Coronary artery (tissue), 2 donors: ENCODE measurements at places on chromosomes 1 and 21.

GRCh38 chr1:107653765-107654164 is 311.2 kb downstream of the VAV3 start:
- DNase-seq, result no peak

GRCh38 chr1:168146160-168146539 is 9.4 kb upstream of the GPR161 start:
- no peak for DNase-seq

DNA sequence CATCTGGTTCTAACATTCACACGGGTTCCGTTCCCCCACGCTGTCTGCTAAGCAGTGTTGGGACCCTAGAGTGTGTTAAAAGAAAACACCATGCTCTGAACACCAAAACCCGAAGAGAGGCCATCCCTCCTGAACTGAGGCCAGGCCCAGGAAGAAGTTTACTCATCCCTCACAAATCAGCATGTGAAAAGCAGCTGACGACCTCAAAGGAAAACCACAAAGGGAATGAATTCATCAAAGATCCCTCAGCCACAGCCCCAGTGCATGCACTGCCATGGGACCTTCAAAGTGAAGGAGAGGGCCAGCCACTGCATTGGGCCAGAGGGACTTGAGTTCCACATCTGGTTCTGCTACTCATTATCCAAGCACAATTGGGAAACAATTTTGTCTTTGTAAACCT is 7.0 kb upstream of the PSEN2 start:
- DNase-seq, result no peak

- no peak for DNase-seq
Observed at GRCh38 chr1:52436817-52437216, 32.4 kb downstream of the PRPF38A start.

GRCh38 chr21:16956824-16957223 is 556.0 kb upstream of the CXADR start:
- no peak for DNase-seq

- no peak for DNase-seq
Observed at GRCh38 chr1:9269721-9270120, 23.0 kb upstream of the SPSB1 start.

DNA sequence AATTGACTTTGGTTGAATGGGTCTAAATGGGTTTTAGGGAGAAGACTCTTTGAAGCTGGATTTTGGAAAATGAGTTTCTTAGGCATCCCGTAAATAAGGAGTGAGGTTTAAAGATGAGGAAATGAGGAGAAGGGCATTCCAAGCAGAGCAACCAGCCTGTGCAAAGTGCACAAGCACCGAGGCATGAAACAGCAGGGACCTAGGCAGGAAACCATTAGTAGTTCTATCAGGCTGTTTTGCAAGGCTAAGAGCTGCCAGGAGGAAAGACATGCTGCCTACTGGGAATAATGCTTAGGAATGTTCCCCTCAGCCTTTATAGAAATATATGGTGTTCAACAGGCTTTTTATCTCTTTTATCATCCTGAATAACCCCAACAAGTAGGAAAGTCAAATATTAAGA is 153.1 kb upstream of the FGGY start:
- no peak for DNase-seq

GRCh38 chr1:30889511-30889910 is 19.0 kb downstream of the SDC3 start:
- DNase-seq, result no peak

- no peak for DNase-seq
Observed at GRCh38 chr1:30930631-30931173, 22.1 kb upstream of the SDC3 start.

DNA sequence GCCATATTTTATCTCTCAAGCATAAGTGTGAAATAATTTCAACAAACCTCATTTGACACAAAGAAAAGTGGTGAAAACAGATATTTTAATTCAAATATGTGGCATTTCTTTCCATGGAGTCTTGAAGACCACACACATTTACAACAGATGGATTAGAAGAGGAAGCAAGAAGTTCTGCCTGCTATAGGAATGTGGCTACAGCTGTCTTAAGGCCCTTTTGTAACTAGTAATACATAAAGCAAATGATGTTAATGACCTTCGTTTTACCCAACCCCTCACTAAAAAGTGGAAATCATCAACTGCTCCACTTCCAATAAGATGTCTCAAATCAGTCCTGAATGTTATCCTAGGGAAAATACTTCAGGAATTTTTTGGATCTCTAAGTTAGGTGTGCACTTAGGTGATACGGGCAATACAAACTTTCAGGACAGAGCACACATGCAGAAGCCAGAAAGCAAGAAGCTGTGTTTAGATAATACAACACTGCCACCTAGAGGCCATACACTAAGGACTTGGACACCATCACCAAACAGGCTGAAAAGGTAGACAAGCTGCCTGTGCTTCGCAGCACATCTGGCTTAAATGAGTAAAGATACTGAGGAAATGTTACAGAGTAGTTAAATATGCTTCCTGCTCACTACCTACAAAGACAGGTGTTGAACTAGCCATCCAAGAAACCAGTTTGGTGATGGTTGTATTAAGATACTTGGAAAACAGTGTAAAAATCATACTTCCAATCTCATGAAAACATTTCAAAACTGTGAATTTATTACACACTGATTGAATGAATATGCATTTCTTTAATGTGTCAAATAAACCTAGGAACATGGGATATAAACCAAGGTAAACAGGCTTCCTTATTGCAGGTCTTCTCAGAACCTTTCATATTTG is 24.4 kb downstream of the RRAGC start:
- no peak for DNase-seq

- DNase-seq, result no peak
Observed at GRCh38 chr1:19812875-19813642, 2.0 kb downstream of the RNF186 start.

GRCh38 chr1:54070171-54070837 is 16.9 kb downstream of the TCEANC2 start:
- DNase-seq, result no peak

DNA sequence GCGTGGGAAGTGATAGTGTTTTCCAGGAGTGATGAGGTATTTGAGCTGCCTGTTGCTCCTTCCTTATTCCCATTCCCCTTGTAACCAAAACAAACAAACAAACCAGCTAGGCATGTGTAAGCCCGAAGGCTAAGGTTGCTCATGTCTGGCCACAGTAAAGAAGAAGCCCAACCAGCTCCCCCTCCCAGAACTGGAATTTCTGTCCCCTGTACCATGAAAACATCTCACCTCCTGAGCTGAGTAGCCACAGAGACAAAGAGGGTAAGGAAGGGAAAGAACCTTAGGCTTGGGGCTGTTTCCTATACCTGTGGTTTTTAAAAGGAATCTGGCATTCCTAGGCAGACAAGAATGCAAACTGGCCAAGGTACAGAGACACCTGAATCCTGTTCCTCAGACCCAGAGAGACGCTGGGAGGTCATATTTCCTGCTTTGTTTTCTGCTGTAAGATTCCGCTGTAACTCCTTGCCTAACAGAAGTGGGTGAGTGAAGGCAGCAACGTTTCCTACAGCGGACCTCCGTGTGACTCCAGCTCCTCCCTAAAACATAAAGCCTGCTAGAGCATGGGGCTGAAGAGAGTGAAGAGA is 41.7 kb upstream of the RAB4A start:
- DNase-seq, result no peak

DNA sequence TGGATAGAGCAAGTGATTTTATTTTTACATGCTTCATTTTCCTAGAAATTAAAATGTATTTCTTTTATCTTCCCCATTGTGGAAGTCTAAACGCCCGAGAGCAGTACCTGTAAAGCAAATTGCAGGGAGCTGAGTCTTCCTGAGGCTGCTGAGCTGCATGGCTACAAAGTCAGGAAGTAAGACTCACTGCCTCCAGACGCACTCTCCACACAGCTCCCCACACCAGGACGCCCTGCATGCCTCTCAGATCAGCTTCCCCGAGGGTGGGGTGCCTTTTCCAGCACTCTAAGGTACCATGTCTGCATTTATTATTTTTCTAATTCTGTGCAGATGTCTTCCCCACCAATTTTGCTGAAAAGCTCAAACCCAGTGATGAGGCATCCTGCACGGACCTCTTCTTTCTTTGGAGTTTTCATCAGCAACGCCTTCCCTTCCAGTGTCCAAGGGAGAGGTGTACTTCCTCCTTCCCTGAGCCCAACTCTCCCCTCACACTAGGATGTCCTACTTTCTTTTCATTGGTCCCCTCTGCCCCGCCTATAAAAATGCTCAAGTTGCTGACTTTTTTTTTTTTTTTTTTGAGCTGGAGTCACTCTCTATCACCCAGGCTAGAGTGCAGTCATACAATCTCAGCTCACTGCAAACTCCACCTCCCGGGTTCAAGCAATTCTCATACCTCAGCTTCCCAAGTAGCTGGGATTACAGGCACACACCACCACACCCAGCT is 114.7 kb downstream of the PCNX2 start:
- DNase-seq, result no peak

DNA sequence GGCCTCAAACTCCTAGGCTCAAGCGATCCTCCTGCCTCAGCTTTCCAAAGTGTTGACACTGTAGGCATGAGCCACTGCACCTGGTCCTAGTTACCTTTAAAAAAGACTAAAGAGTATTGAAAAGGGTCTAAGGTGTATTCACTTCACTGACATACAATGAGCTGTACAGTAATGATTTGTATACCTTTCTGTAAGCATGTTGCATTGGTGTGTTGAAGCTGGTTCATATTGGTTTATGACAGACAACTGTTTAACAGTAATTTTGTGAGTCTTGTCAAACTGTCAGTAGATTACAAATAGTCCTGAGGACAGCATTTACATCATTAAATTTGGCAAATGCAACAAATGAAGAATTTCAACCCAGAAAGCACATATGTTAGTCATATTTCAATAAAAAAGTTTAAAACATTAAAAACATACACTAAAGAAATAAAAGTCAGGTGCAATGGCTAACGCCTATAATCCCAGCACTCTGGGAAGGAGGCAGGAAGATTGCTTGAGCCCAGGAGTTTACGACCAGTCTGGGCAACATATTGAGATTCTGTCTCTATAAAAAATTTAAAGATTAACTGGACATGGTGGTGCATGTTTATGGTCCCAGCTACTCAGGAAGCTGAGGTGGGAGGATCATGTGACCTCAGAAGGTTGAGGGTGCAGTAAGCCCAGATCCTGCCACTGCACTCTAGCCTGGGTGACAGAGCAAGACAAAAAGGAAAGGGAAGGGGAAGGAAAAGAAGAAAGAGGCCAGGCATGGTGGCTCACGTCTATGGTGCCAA is 88.3 kb upstream of the HP1BP3 start:
- no peak for DNase-seq

GRCh38 chr1:192787914-192788585 is 20.8 kb upstream of the RGS2 start:
- DNase-seq, result no peak

DNA sequence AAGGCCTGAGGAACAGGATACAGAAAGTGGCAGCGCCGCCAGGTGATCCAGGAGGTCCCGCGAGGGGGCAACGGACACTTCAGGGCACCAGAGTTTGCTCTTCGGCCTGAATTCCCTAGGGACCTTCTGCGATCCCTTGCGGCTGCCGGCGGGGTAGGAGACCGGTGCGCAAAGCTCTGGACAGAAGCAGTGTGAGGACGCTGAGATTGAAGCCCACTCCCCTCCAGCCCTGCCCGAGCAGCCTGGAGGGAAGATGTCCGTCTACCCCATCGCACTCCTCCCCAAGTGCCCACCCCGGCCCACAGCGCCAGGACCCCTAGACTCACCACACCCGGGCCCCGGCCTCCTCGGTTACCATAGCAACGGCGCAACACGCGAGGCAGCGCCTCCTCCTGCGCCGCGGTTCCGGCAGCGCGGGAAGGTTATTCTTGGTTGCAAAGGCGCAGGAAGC is at the start of gene ANKRD45:
Gene ANKRD45, minus strand, starts transcription at position 361 of the 451 bp plus-strand sequence. CDS start 10,433 bp downstream, outside the sequence.
- DNase-seq, result no peak

- DNase-seq, result no peak
Observed at GRCh38 chr1:155643230-155643629, 33.2 kb downstream of the MSTO1 start.

DNA sequence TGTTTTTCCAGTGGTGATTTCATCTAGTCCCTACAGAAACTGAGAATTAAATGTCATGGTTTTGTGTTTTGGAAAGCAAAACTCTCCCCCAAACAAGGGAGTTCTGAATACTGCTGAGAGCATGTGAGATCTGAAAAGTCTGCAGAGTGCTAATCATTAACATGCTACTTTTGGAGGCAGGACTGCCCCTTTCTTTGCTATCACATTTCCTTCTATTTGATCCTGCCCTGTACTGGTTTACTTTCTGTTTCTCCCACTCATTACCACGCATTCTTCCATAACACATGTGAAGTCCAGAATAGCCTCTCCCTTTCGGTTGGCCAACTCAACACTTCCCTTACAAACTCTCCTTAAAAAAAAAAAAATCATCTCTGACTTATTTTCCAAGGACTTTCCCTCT is 63.6 kb downstream of the GADD45A start:
- no peak for DNase-seq

DNA sequence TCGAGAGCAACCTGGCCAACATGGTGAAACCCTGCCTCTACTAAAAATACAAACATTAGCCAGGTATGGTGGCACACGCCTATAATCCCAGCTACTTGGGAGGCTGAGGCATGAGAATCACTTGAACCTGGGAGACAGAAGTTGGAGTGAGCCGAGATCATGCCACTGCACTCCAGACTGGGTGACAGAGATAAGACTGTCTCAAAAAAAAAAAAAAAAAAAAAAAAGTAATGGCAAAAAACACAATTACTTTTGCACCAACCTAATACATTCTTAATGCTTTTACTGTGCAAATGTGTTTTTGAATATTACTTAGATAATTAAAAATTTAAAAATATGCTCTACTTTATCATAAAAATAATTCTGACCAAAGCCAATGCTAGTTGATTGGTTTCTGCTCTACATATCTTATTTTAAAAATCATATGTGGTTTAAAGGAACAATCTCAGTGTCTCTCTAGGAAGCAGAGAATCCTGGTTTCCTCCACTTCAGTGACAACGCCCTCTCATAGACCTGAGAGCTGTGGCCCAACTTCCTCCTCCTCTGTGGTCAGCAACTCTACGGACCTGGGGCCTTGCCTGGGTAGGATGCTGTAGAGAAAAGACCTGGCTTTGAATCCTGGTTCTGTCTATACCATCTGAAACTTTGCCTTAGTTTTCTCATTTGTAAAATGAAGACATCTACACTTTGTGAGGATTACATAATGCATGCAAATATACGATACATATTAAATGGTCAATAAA is 64.7 kb downstream of the TGFBR3 start:
- no peak for DNase-seq

GRCh38 chr1:209199822-209200221 is 383.7 kb upstream of the CAMK1G start:
- no peak for DNase-seq

DNA sequence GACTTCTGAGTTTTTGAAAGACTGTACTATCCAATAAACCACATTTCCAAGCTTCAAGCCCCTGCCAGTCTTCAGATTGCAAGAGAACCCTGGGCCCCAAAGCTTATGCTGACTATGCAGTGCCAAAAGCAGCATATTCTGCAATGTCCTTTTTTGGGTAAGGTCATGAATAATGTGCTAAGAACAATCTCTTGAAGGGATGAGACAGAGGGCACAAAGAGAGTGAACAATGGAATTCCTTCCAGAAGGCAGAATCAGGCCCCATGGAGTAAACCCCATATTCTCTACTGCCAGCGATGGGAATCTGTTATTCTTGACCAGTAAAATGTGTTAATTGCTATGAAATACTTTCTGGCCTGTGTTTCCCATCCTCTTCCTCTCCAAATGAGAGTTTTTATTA is 190.4 kb downstream of the RGS7 start:
- DNase-seq, result no peak

- DNase-seq, result no peak
Observed at GRCh38 chr21:28437061-28437460, 555.6 kb downstream of the LTN1 start.

GRCh38 chr1:206985162-206985749 is 15.0 kb upstream of the FCAMR start:
- DNase-seq, result no peak
